DMS79 treated with DMSO at 0.1 percent for 48 hours (cell line): ENCODE measurements at places on chromosomes 7 and 10.

GRCh38 chr7:4531236-4531635 lies 150.9 kb upstream of the FOXK1 start:
- DNase-seq, result no peak

GRCh38 chr7:22358820-22359697 lies 2.1 kb upstream of the RAPGEF5 start:
- no peak for DNase-seq

DNA sequence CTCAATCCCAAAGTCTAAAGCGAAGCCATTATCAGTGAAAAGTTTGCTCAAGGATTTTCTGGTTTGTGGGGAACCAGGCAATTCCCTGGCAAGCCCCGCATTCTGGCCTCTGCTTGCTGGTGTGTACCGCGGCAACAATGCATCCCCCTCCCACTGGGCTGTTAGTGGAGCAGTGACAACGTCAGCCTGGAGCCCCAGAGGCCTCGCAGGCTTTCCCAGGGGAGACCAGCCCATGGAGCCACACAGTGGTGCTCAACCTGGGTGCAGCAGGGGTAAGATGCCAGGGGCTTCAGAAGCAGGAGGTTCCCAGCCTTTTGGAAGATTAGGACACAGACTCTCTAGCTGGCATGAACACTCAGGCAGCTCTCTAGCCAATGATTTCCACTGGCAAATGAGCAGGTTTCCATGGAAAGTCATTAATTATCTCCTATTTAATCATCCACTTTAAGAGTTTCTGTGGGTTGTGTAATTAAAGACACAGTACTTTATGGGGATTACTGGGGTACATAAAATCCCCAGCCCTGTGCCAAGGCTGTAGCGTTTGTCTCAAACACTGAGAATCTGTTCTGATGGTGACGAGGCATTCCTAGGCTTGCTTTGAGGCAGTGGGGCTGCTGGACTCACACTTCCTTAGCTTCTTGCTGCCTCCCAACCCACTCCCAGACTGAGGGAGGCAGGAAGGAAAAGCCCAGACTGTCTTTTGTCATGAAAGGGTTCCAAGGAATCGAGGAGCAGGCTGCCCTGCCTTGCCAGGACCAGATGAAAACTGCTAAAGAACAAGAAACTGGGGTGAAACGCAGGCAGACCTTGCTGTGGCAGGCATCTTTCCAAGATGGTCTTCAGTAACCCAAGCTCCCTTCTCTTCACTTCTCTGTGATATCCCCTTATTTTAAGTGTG lies 411.9 kb upstream of the SHH start:
- no peak for DNase-seq

DNA sequence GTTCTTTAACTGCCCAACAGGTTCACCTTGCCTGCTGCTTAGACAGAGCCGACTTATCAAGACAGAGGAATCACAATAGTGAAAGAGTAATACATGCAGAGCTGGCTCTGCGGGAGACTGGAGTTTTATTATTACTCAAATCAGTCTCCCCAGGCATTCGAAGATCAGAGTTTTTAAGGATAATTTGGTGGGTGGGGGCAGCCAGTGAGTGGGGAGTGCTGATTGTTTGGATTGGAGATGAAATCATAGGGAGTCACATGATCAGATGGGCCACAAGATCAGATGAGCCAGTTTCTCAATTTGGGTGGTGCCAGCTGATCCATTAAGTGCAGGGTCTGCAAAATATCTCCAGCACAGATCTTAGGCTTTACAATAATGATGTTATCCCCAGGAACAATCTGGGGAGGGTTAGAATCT lies 131.3 kb downstream of the AKR1D1 start:
- DNase-seq, result no peak

DNA sequence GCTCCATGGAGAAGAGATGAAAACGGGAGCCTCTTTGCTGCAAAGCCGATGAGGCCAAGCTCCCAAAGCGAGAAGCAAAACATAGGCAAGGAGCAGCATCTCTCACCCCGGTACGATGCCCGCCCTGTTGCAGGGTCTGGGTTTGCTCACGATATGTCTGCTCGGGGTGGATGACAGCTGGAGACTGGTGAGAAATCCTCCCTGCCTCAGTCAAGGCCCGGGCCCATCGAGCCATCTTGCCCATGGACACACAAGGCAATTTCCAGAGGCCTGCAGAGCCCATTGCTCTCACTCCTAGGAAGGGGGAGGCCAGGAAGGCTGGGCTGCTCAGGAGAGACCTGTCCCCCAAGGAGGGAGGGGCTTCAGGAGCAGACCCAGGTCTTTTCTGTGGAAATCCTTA lies 391.7 kb upstream of the SHH start:
- no peak for DNase-seq

GRCh38 chr7:84113286-84113685 lies 81.3 kb downstream of the SEMA3A start:
- DNase-seq, result no peak

- no peak for DNase-seq
Observed at GRCh38 chr10:118007773-118008172, 39.0 kb downstream of the RAB11FIP2 start.

GRCh38 chr7:3304131-3304530 lies 3.1 kb downstream of the SDK1 start:
- no peak for DNase-seq

- DNase-seq, result no peak
Observed at GRCh38 chr7:6486438-6487183, 38.9 kb upstream of the DAGLB start.

DNA sequence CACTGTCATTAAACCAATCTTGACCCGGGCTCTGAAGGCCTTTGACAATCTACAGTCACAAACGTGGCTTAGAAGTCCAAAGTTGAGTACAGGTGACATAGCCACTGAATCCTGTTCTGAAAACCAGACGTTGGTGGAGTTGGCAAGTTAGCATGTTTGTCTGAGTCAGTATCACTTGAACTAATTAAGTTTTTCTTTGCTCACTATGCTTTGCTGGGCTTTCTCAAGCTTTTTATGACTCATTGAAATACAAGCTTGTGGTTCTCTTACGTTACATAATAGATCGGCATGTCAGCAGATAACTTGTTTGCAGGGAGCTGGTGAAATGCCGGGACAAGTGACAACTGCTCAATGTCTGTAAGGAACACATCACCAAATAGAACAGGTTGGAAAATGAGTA lies 53.8 kb downstream of the ARL5B start:
- no peak for DNase-seq

- DNase-seq, result no peak
Observed at GRCh38 chr7:116354171-116354545, 143.8 kb downstream of the TES start.

GRCh38 chr10:21803374-21803773 lies 200.2 kb downstream of the DNAJC1 start:
- DNase-seq, result no peak

- DNase-seq, result no peak
Observed at GRCh38 chr10:28246023-28246422, 56.8 kb downstream of the MPP7 start.

- no peak for DNase-seq
Observed at GRCh38 chr7:130904031-130904757, 170.2 kb upstream of the KLF14 start.

- DNase-seq, result no peak
Observed at GRCh38 chr10:93947524-93947923, 46.2 kb upstream of the PLCE1 start.

DNA sequence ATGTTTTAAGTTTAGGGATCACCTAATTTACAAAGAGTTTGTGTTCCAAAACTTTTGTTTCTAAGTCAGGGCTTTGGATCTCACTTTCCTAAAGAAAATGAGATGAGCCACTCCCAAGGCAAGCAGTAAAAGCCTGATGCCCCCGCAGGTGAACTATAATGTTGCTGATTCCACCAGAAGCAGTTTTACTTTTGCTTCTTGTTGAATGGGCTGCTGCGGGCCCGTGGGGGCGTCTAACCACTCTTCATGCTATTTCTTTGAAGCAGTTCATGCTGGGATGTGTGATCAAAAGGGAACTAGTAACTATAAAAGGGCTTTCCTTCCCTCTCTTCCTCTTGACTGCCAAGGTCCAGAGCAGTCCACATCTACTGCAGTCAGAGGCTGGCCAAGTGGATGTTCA lies 118.7 kb upstream of the NEBL start:
- no peak for DNase-seq

GRCh38 chr10:69179743-69180524 lies at the start of gene SUPV3L1:
TSS of gene SUPV3L1 (plus strand) at chr10:69180234. CDS start at chr10:69180292, 58 bp downstream.
- peak; percentile 80 for DNase-seq

- DNase-seq, result no peak
Observed at GRCh38 chr10:103676058-103676785, 179.2 kb downstream of the SH3PXD2A start.

- no peak for DNase-seq
Observed at GRCh38 chr7:46881507-46882127, 700.3 kb downstream of the TNS3 start.

DNA sequence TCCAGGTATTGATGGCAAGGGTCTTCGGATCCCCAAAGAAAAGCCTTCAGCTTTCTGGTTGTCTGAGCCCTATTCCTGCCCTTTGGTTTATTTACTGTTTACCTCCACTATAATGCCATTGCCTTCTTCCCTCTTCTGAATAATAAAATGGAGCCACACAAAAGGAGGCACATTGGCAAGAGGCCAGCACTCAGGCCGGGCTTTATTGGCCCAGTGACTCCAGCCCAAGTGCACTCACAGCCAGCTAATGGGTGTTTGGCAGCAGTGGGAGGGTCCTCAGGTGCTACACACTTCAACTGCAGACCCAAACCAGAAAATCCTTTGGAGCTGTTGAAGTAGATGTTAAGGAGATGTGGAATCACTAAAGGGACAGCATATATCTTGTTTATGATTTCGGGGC lies 336.0 kb downstream of the PLXNA4 start:
- DNase-seq, result peak; percentile 95

DNA sequence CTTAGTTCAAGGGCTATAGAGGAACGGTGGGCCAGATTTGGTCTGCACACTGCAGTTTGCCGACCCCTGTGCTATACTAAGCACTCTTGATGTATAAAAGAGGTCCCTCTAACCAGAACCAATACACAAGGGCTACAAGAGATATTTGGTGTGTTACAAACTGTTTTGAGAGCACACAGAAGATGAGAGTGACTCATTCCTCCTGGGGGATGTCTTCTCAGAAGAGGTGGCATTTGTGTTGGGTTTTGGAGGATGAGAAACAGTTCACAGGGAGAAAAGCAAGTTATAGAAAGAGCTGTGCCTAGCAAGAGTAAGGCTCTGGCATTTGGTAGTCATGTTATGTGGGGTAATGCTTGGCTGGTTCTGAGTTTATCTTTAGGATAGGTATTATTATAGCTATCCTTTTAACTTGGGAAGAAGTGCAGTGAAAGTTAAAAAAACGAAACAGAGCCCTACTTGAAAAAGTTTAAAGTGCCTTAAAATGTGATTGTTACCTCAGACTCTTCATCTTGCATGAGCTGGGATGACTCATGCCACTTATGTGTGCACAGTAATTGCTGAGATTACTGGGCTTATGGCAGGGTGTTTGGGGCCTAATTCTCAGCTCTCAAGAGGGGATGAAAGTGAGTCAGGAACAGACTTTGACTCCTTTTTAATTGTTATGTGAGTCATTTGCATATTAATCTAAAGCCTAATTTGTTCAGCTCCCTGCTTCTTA lies 160.4 kb downstream of the KIF20B start:
- peak; percentile 28 for DNase-seq

GRCh38 chr7:135709508-135709907 lies 18.5 kb downstream of the SLC13A4 start:
- DNase-seq, result no peak

DNA sequence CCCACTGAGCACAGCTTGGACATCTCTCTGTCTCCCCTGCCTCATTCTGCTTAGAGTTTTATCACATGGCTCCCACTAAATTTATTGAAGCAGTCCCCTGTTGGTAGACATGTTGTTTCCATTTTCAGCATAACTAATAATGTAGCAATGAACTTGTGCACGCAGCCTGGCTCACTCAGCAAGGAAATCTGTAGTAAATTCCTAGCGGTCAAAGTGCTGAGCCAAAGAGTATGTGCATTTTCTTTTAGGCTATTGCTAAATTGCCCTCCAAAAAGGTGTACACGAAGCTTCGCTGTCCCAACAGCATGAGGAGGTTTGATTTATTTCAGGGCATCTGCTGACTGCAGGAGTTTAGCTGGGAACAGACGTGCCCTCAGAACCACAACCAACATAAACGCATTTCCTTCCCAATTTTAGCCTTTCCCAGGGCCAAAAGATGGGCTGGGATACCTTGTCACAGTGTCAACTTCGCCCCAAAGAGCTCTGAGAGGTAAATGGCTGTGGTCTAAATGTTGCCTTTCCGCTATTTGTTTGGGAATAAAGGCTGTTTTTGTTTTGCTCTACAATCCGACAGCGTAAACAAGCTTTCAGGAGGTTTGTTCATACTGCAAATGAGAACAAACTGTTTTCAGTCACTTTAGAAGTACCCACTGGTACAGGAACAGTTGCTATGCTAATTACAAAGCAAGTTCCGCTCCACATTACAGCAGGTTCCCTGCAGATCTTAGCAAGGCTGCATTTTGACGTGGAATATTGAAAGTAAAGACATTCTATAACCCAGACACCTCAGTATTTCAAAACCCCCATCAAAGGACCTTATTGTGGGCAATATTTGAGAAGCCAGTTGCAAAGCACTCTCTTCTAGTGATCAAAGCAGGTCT lies 16.8 kb downstream of the VSIR start:
- DNase-seq, result no peak

GRCh38 chr10:90745565-90745964 lies 112.3 kb downstream of the HTR7 start:
- no peak for DNase-seq

DNA sequence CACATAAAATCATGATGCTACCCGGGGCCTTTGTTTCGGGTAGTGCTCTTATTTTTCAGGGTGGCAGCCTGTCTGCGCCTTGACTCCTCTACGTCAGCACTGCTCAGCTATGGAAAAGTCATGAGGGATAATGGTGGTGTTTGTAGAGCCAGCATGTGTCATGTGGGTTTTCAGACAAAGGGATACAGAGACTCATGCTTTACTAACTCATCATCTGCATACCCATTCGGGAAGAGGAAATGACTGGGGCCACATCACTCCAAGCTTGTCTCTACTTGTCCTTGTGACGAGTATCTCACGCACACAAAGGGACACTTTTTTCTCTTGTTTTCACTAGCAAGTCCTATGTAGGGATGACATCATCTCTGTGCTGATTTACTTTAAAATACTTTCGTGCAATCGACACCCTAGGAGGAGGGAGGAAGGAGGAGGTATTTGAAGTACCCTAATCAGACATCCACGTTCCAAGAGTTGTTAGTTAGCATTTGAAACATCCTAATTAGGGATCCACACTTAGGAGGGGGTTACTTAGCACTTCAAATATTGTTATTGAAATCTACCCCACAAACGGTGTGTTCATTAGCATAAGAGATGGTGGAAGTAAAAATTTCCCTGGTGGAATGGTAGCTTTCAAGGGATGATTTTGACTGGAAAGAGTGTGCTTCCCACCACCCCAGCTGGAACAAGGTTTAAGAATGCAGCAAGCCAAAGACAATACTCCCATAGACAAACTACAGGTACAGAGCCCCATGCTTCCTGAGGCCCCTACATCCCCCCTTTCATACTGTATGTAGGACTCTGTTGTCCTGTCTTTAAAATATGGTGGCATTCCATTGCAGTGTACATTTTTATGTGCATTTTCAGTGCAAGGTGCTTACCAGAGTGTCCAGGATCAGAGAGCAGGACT lies 52.0 kb downstream of the THNSL1 start:
- DNase-seq, result no peak

GRCh38 chr7:151626422-151627115 lies 106.9 kb upstream of the RHEB start:
- no peak for DNase-seq
